ELR (cell line): ENCODE measurements at places on chromosomes 12 and 14.

DNA sequence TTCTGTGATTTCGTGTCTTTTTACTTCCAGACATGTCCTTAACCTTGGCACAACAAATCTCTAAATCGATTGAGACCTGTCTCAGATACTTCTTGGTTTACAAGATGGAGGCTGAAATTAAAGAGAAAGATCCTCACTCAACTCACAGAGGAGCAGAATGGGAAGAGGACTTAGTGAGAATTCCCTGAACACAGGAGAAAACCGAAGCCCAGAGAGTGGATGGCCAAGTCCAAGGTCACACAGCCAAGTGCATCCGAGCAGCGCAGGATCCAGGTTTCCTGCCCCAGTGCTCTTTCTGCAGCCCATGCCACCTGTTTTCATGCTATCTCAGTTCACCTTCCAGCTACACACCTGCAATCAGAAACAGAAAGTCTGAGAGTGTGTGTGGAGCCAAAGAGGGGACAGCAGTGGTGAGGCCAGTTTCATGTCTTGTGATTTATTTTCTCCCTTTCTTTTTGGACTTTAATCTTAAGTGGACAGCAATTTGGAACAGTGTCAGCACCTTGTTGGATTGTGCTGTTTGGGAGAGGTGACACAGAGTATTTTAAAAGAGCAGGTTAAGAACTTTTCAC lies 22.9 kb upstream of the TCL1B start:
- DNase-seq = no peak

GRCh38 chr12:63869656-63870055 lies 25.2 kb downstream of the SRGAP1 start:
- peak; percentile 25 for DNase-seq

DNA sequence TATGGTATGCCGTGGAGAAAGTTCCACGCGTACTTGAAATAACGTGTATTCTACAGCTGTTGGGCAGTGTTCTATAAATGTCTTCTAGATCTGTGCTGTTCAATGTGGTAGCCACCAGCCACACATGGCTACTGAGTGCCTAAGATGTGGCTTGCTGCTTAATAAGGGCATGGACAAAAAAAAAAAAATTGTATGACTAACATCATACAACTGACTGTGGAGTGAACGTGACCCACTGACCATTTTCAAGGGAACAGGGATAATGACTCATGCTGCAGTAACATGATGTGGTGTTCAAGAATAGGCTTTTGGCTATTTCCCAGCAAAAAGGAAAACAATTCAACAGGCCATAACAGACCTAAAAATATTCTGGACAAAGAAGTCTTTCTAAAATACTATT lies 13.0 kb downstream of the ATG14 start:
- DNase-seq = peak; percentile 98

DNA sequence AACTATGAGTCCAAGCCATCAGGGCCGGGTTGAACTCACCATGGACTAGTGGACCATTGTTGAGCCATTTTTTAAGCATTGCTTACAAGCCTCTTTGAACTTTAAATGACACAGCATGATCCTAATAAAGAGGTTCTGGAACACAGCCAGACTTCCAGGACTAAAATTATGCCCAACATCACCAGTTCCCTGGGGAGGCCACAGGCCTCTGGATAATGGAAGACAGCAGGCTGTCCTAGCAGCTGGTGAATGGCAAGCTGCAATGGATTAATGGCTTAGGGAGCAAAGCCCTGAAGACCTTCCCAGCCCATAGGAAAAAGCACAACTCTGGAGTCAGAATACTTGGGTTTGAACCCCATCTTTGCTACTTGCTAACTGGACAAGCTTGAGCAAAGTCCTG lies 71.3 kb downstream of the FLRT2 start:
- DNase-seq = no peak

DNA sequence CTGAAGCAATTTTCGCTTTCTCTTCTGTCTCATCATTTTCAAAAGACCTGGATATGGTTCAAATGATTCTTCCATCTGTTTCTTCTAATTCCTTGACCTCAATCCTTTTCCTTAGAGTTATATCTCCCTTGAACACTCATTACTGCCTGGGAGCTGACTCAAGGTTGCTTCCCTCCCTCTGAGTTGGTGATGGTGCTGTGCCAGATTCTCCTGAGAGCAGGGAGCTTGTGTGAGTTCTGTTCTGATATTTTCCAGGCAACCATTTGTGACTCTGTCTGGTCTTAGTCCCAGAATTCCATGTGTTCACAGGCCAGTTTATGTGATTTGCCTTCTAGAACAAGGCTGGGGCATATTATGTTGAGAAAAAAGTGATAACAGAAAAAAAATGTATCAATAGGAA lies 505.1 kb upstream of the SYT1 start:
- peak; percentile 32 for DNase-seq

DNA sequence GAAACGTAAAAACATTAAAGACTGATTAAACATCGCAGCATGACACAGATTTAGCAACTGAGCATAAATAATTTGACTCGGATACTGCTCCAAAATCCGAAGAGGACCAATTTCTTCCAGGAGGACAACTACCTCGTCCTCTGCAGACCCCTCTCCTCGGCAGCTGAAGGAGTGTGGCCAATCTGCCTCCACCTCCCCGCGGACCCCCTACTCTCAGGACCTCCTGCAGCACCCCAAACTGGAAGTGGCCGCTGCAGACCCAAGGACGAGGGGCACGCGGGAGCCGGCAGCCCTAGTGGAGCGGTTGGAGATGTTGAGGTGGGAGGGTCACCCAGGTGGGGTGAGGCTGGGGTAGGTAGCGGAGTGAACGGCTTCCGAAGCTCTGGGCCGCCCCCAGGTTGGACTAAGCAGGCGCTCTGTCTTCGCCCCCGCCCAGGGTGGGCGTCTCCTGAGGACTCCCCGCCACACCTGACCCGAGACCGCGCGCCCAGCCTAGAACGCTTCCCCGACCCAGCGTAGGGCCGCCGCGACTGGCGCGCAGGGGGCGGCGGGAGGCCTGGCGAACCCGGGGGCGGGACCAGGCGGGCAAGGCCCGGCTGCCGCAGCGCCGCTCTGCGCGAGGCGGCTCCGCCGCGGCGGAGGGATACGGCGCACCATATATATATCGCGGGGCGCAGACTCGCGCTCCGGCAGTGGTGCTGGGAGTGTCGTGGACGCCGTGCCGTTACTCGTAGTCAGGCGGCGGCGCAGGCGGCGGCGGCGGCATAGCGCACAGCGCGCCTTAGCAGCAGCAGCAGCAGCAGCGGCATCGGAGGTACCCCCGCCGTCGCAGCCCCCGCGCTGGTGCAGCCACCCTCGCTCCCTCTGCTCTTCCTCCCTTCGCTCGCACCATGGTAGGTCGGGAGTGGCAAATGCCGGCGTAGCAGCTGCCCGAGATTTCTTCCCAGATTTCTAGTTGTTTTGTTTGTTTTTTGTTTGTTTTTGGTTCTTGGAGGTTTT lies at the start of gene CALM1:
TSS of gene CALM1 (plus strand) at position 689 of the 999 bp plus-strand sequence. CDS start at position 891, 202 bp downstream.
- DNase-seq = peak; percentile 91

DNA sequence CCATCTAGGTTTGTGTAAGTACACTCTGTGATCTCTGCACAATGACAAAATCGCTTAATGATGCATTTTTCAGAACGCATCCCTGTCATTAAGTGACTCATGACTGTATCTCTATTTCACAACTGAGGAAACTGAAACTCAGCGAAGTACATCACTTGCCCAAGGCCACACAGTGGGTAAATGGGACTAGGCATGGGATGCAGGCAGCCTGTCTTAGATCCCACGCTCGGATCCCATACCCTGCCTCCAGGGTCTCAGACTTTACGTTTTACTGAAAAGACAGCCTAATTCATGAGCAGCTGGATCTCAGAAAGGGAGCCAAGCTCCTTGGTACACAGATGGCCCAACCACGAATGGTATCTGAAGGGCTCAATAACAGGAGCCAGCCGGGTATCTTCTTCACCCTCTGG lies 2.4 kb upstream of the MLEC start:
- DNase-seq = peak; percentile 80

DNA sequence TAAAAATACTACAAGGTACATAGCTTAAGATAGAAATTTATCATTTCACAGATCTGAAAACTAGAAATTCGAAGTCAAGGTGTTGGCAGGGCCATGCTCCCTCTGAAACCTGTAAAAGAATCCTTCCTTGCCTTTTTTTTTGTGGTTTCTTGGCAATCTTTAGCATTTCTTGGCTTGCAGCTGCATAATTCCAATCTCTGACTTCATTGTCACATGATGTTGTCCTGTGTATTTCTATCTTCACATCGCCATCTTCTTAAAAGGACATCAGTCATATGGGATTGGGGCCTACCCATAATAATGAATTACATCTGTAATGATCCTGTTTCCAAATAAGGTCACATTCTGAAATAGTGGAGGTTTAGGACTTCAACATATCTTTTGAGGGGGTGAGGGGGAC lies 250.4 kb downstream of the TMTC2 start:
- no peak for DNase-seq

- no peak for DNase-seq
Observed at GRCh38 chr12:59827767-59828166, 231.9 kb downstream of the SLC16A7 start.

- DNase-seq = no peak
Observed at GRCh38 chr12:130924966-130925665, 28.6 kb upstream of the ADGRD1 start.

- no peak for DNase-seq
Observed at GRCh38 chr14:93804654-93805053, 16.4 kb upstream of the PRIMA1 start.

GRCh38 chr14:96559571-96559970 lies 57.4 kb downstream of the PAPOLA start:
- DNase-seq = no peak

GRCh38 chr12:56119361-56119796 lies 1.3 kb downstream of the ZC3H10 start:
- DNase-seq = peak; percentile 95

DNA sequence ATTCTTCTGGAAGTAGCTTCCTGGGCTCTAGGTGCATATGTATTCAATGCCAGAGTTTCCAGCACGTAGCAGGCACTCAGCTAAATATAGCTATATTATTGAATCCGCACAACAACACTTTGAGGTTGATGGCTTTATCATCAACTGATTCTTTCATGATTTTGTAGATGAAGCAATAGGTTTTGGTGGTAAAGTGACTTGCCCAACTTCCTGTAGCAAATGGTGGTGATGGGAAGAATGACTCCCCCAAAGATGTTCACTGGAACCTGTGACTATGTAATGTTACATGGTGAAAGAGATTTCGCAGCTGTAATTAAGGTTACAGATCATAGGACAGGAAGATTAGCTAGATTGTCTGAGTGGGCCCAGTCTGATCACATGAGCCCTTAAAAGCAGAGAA lies 3.2 kb downstream of the TDRD9 start:
- DNase-seq = no peak

DNA sequence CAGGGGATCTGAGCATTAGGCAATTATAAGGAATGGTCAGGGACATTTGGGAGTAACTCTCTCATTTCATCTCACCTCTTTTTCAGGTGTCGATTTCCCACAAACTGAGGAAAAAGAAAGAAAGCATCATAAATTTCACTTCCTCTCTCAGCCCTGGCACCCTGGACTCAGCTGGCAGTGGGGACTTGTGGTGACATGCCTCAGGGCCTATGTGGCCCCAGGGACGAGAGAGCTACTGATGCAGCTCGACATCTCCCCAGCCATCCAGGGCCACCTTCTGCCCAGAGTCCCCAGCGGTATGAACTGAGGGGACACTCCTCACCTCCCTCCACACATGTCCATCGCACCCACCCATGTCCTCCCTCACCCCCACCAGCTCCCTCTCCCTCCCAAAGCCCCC lies 11.7 kb downstream of the TNFRSF1A start:
- DNase-seq = no peak

DNA sequence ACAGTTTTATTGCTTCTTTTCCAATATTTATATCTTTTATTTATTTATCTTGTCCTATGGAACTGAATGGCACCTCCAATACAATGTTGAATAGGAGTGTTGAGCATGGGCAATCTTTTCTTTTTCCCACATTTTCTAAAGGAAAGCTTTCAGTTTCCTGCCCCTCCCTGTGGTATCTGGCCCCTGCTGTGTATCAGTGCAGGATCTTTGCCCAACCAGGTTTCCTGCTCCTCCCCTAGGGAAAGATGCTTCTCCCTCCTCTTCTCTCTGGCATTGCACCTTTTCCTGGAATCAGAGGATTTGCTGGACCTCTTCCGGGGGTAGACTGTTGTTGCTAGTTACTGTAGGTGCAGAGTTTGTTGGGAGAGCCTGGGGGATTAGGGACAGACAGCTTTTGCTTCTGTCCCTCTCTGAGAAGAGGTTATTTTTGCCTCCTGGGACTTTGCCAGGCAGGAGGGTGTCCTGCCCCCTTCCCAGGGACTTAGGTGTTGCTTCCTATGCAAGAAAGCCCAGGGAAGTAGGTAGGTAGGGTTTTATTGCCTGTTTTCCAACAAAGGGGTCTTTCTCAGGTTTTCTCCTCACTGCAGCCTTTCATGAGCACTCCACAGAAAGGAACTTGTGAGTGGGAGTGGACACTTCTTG lies 67.6 kb downstream of the POLR3B start:
- DNase-seq = no peak

- peak; percentile 77 for DNase-seq
Observed at GRCh38 chr14:103103461-103104388, 9.2 kb downstream of the EXOC3L4 start.

DNA sequence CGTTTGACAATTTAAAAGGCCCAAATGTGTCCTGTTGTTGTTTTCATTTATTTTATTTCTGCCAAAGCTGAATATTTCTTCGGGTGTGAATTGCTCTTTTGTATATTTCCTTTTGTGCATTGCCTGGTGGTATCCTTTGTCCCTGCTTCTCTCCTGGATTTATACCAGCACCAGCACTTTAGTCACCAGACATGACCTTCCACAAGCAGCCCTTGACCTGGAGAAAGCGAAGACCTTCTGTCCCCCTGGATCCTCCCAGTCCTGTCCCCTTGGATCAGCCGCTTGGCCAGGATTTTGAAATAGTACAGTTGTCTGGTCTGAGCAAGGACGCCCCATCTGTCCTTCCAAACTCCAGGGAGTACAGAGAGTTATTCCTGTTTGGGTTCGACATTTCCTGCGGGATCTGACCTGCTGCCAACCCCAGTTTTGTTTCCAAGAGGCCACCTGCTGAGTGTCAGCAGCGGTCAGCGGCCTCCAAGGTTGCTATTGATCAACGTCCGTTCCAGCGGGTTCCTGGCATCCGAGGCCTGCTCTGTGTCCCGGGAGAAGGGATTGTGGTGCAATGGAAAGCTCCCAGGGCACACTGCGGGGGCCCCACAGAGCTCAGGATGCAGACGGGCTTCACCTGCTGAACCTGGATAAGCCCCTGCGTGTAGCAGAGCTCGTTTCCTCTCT lies 45.1 kb upstream of the CHGA start:
- no peak for DNase-seq

DNA sequence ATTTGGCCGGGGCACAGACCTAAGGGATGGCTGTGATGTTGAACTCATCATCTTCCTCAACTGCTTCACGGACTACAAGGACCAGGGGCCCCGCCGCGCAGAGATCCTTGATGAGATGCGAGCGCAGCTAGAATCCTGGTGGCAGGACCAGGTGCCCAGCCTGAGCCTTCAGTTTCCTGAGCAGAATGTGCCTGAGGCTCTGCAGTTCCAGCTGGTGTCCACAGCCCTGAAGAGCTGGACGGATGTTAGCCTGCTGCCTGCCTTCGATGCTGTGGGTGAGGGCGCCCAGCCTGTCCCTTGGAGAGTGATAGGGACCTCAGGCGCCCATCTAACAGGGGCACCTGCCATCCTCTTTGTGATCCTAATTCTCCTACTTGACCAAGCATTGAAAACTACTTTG lies 12.4 kb downstream of the OAS3 start:
- DNase-seq = no peak

- DNase-seq = no peak
Observed at GRCh38 chr12:11568762-11569478, 80.6 kb upstream of the ETV6 start.

GRCh38 chr14:54785778-54786770 lies 116.6 kb downstream of the GCH1 start:
- DNase-seq = no peak

GRCh38 chr12:80849337-80849736 lies 88.4 kb downstream of the LIN7A start:
- DNase-seq = no peak

- peak; percentile 62 for DNase-seq
Observed at GRCh38 chr12:132523576-132524331, 33.8 kb downstream of the FBRSL1 start.
